IMR-90 (cell line): ENCODE measurements at places on chromosomes 6 and 20. TPM values are rescaled to one million over a fixed set of nuclear protein-coding genes. Genes with fewer than 3 reads are reported as not detected.
A peak's percentile ranks its signal among the peaks of the same experiment; 100 is the strongest.

DNA sequence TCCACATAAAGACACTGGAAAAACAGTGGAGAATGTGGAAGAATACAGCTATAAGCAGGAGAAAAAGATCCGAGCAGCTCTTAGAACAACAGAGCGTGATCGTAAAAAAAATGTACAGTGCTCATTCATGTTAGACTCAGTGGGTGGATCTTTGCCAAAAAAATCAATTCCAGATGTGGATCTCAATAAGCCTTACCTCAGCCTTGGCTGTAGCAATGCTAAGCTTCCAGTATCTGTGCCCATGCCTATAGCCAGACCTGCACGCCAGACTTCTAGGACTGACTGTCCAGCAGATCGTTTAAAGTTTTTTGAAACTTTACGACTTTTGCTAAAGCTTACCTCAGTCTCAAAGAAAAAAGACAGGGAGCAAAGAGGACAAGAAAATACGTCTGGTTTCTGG is 57.1 kb downstream of the MAP3K4 start:
- H3K27ac ChIP-seq: no peak overlapping the region
- H3K4me1 ChIP-seq: peaks cover 3% of the 10 kb centered on the region; the same call in 1 of the 2 replicates
- H3K4me3 ChIP-seq: no peak overlapping the region
- peak; percentile 70 for DNase-seq

DNA sequence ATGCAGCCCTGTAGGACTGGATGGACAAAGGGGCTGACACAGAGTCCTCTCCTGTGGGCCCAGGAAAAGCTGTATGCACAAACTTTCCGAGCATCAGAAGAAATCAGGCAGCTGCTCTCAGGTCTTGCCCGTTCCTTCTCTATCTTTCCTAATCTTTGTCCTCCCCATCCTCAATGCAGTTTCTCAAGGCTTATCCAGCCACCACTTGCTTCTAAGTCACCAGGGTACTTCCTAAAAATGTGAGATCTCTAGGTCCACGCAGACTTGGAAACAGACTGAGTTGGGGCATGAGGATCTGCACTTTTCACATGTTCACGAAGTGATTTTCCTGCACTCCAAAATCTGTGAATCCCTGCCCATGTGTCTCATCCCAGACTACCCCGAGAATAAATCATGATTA is 394.5 kb upstream of the SLC35B3 start:
- H3K4me1 ChIP-seq: no peaks in the 10 kb centered on the region
- no peak for DNase-seq
- no peaks in the 10 kb centered on the region for H3K36me3 ChIP-seq
- no peak overlapping the region for H3K4me3 ChIP-seq
- no peaks in the 10 kb centered on the region for H3K27me3 ChIP-seq

DNA sequence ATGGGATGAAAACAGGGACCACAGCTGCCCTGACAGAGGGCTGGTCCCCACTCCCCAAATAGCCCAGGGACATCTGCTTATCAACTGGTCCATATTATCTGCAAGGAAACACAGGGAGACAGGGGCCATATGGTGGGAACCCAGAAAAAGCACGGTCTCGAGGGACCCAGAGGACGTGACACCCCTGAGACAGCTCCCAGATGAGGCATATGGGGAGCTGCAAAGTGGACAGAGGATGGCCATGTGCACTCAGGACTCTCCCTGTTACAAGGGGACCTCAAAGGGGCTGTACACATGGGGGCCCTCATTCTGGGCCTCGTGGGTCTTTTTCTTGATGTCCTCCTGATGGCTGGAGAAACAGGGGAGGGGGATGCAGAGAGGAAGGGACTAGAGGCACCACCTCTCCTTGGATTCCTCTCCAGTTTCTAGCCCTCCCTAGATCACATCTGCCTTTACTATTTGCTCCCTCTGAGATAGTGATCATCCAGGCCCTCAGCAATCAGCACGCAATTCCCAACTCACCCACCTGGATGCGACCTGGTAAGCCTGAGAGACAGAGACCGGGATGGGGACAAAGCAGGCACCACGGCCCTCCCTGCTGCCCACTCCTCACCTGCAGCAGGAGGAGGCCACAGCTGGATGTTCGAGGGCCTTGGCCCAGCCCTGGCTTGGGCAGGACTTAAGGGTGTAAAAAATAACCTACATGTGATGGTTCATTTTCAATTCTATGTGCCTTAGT is 13.1 kb upstream of the HLA-G start:
- H3K4me1 ChIP-seq: no peaks in the 10 kb centered on the region
- H3K27ac ChIP-seq: no peak overlapping the region
- no peaks in the 10 kb centered on the region for H3K36me3 ChIP-seq
- H3K27me3 ChIP-seq: peaks cover 2% of the 10 kb centered on the region; the same call in 1 of the 2 replicates

DNA sequence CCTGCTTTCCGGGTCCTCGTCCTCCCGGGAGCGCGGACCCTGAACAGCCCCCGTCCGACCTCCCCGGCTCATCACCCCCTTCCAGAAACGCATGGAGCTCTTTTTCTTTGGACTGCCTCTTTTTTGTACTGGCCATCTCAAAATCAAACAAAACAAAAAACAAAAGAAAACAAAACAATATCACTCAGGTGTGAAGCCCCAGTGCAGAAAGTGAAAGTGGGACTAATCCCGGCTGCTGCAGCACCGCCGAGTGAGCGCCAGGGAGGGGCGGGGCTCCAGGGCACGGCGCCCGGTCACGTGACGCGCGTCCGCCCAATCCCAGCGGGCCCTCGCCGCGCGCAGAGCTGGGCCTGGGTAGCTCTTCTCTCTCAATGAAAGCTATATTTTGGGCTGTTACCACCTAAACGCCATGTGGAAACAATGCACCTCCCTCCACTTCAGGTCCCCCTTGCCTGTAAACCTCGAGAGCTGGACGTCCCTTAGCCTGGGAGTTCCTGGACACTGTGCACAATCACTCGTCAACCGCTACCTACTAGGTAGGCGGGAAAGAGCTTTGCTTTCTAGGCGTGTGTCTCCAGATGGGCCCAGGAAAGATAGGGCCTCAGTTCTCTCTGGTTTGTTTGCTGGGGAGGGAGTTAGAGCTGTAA is 93.7 kb upstream of the PRDM1 start:
- no peaks in the 10 kb centered on the region for H3K36me3 ChIP-seq
- H3K4me1 ChIP-seq: peaks cover 3% of the 10 kb centered on the region
- H3K4me3 ChIP-seq: peak overlapping the region; percentile 72
- H3K27ac ChIP-seq: peak overlapping the region; percentile 64; the same call in 1 of the 2 replicates
- peak; percentile 72 for DNase-seq

- no peak for DNase-seq
- no peak overlapping the region for H3K27ac ChIP-seq
- no peaks in the 10 kb centered on the region for H3K36me3 ChIP-seq
- peaks cover 23% of the 10 kb centered on the region; the same call in 1 of the 2 replicates for H3K27me3 ChIP-seq
- H3K4me1 ChIP-seq: no peaks in the 10 kb centered on the region
These were observed 33.2 kb upstream of the CST7 start for GRCh38 chr20:24915892-24916291.

DNA sequence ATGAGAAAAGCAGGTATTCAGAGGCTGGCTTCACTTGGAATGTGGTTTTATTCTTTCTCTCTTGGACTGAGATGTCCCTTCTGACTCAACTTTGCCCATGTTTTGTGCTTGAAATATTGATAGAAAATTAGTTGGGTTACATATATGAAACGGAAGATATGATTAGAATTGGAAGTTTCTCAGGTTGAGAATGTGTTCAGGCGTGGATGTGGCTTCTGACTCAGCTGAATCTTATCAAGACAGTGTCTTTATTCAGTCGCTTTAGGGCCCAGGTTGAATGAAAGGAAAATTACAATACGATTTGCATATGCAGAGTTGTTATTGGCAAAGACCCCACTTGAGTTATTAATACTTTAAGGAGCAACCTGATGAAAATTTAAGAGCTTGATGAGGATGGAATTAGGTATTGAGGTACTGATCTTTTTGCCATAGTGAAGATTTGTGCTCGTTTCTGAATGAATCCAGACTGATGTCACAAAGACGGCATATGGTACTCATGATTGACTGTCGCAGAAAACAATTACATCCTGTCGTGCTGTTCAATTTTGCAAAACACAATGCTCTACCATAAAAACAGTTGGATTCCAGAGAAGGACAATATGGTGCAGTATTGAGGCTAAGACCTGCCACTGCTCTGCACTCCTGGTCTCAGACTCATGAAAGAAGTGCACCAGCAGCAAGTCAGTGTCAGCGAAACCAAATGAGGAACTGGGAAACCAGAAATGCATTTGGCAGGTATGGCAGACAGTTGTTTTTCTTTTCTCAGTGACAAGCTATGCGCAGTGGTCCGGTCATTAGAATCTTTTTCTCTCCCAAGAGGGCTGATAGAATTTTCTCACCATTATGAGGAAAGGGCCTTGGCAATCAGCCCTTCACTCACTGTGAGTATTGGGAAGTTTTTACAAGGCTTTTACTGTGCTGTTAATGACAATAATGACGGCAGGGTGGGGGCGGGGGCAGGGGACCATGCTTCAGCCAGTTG is 158.3 kb downstream of the DOK5 start:
- H3K27ac ChIP-seq: no peak overlapping the region
- no peaks in the 10 kb centered on the region for H3K36me3 ChIP-seq
- H3K4me1 ChIP-seq: no peaks in the 10 kb centered on the region

DNA sequence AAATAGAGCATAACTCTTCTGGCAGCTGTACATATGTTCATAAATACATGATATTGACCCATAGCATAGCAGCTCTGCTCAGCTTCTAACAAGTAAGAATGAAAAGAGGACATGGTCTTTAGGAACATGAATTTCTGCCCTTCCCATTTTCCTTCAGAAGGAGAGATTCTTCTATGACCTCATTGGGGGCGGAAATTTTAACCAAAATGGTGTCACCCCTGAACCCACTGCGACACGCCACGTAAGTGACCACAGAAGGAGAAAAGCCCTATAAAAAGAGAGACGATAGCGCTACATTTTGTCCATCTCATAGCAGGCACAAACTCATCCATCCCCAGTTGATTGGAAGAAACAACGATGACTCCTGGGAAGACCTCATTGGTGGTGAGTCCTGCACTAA is at the start of gene IL17A:
IL17A (plus strand) TSS at position 301 of the 400 bp plus-strand sequence; CDS start at position 358, 57 bp downstream.
- no peaks in the 10 kb centered on the region for H3K4me1 ChIP-seq
- no peak within 1 kb of the TSS for H3K27ac ChIP-seq
- no peaks in the 10 kb centered on the region for H3K36me3 ChIP-seq
- H3K27me3 ChIP-seq: peaks cover 3% of the 10 kb centered on the region; the same call in 1 of the 2 replicates
- H3K4me3 ChIP-seq: no peak within 1 kb of the TSS

DNA sequence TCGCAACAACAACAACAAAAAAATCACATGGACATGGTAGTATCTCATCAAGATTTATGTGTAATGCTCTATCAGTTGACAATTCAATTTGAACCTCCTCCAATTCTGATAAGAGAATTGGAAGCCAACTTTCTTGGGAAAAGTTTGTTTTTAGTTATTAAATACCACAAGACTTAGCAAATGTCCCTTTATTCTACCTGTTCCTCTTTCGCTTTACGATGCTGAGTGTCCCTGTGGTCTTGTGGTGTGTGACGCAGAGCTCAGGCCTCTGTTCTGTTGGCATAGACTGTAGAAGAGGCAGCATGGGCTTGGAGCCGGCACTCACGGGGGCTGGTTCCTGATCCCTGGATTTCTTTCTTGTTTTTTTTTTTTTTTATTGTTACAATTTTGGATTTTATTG is 76.7 kb downstream of the PSMB1 start:
- no peaks in the 10 kb centered on the region for H3K36me3 ChIP-seq
- H3K27me3 ChIP-seq: peaks cover 13% of the 10 kb centered on the region; the same call in 1 of the 2 replicates
- no peaks in the 10 kb centered on the region for H3K4me1 ChIP-seq
- H3K27ac ChIP-seq: no peak overlapping the region
- no peak overlapping the region for H3K4me3 ChIP-seq
- DNase-seq: no peak

- DNase-seq: peak; percentile 82
- H3K36me3 ChIP-seq: no peaks in the 10 kb centered on the region
- H3K27ac ChIP-seq: no peak overlapping the region
- no peak overlapping the region for H3K4me3 ChIP-seq
- H3K4me1 ChIP-seq: peaks cover 4% of the 10 kb centered on the region
These were observed 201.0 kb downstream of the UST start for GRCh38 chr6:148947621-148948444.

DNA sequence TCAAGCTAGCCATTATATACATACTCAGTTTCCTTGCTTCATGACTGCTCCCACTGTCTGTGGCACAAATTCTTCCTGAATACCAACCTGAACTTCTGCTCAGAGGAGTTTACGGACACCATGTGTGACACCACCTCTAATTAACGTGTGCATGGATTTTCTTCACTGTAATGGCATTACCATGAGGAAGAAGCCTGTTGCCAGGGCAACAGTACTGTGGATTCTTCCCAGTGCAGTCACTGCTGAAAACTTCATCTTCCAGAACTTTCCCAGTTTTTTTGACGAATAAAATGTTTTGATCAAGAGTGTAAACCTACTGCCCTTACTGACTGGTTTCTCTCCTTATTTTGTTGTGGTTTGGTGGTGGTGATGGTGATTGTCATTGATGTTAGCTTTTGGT is 444.3 kb upstream of the NRSN1 start:
- no peaks in the 10 kb centered on the region for H3K4me1 ChIP-seq
- no peak overlapping the region for H3K4me3 ChIP-seq
- no peak overlapping the region for H3K27ac ChIP-seq
- no peak for DNase-seq
- H3K27me3 ChIP-seq: no peaks in the 10 kb centered on the region

DNA sequence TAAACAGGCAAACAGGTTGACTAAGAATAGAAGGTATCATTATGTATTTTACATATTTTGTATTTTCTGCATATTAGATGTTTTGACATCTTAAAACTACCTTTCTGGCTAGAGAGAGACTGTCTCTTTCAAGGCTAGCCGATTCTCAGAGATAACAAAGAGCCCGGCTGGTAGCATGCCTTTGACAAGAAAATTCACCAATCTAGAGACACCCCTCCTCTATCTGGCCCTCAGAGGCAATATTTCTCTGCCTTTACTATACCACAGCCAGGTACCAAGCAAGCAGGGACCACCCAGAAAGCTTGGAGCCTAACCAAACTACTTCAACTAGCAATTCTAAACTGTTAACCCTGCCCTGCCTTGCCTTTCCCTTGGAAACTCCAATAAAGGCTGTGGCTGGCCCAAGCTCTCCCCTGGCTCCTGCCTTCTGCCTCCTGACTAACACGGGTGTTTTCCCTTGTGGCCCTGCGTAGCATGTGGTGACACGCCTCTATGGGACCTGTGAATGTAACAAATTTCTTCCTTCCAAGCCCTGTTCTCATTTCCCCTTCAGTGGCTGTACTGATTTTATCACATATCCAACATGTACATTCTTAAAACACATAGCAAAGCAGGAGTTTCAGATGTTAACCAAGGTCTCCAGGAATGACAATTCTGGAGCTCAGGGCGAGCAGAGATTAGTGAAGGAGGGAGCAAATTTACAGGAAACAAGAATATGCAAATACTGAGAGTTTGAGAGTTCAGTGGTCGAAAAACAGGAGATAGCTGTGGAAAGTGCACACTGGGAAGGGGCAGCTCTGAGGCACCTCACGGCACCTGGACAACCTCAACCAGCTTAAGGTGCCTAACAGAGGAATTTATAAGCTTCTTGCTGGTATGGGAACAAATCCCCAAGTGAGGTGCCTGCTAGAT is 120.8 kb downstream of the BACH2 start:
- H3K27me3 ChIP-seq: no peaks in the 10 kb centered on the region; the same call in none of the 2 replicates
- no peak for DNase-seq
- no peak overlapping the region for H3K27ac ChIP-seq
- peaks cover 9% of the 10 kb centered on the region for H3K4me1 ChIP-seq
- no peak overlapping the region for H3K4me3 ChIP-seq

GRCh38 chr6:56515081-56515905 is 127.4 kb downstream of the DST start:
- no peak for DNase-seq
- H3K36me3 ChIP-seq: peaks cover 21% of the 10 kb centered on the region
- peaks cover 13% of the 10 kb centered on the region for H3K4me1 ChIP-seq
- peak overlapping the region; percentile 21; the same call in 1 of the 2 replicates for H3K27ac ChIP-seq

Gene ZNF451
- polyA plus RNA-seq: 8.0 and 10.0 TPM in 2 replicates

Gene CST4
- polyA plus RNA-seq: not detected in 2 replicates

Gene CEP57L1
- 10.3 and 11.2 TPM in 2 replicates for polyA plus RNA-seq

Gene PTPRT
- not detected in 2 replicates for polyA plus RNA-seq

Gene XKR7
- polyA plus RNA-seq: not detected in 2 replicates
